ENCODE measurements at places on chromosomes 2 and 18. TPM values are rescaled to one million over a fixed set of nuclear protein-coding genes. Genes with fewer than 3 reads are reported as not detected.

DNA sequence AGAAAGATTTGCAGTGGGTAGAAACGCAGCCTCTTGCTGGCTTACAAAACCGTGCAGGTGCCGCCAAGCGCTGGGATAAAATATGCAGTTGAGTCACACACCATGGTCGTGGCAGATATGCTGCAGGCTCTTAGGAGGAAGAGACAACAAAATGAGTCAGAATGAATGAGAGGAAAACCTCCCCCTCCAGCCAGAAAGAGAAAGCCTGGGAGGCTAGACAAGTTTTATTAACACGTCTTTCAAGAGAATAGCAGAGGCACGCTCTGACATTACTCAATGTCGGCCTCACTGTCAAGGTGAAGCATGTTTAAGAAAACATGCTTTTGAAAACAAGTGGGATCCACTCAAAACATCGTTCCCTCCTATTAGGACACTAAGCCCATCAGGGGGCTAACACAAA lies 37.1 kb upstream of the ZCCHC2 start:
- DNase-seq = no peak

GRCh38 chr2:9178110-9178903 lies 28.3 kb upstream of the ASAP2 start:
- DNase-seq = no peak

DNA sequence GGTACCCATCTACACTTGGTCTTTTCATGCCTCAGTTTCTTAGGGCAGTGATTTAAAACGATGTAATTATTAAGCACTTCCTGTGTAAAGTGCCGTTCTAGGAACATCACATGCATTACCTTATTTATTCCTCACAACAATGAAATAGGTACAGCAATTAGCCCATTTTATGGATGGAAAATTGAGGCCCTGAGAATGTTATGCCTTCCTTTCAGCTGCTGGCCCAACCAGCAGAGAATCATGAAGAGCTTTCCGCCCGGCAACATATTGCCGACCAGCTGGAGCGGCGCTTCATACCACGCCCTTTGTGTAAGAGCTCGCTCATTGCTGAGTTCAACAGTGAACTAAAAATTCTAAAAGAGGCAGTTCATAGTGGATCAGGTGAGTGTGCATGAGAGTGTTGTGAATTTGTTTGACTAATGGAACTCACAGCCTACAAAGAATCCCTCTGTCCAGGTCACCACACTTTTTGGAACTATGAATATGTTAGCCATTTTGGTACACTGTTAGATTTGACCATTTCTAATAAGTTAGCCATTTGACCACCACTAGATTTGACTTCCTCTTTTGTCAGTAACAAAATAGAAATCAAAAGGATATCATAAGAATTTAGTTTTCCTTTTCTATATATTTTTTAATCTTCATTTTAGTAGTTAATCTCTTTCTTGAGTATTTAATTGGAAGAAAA lies 25.6 kb upstream of the RPE start:
- DNase-seq = no peak

- DNase-seq = no peak
Measured at GRCh38 chr2:6657136-6657535, 208.6 kb downstream of the CMPK2 start.

DNA sequence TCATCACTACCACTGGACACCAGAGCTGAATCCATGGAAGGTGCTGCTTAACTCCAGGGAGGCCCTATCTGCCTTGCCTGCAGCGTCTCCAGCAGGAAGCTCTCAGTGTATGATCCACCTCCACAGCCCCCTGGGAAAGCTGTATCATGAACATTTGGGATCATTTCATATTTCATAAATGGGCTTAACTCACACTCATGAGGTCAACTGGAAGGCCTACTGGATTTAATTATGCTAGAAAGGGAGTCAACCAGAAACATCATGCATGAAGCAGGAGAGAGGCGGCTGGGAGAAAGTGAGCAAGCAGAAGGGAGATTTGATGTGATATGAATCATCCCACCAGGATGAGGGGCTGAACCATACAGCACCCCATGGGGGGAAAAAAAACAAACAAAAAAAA lies 537.7 kb downstream of the TNS1 start:
- no peak for DNase-seq

- no peak for DNase-seq
Measured at GRCh38 chr2:28695245-28695647, 56.4 kb upstream of the PPP1CB start.

DNA sequence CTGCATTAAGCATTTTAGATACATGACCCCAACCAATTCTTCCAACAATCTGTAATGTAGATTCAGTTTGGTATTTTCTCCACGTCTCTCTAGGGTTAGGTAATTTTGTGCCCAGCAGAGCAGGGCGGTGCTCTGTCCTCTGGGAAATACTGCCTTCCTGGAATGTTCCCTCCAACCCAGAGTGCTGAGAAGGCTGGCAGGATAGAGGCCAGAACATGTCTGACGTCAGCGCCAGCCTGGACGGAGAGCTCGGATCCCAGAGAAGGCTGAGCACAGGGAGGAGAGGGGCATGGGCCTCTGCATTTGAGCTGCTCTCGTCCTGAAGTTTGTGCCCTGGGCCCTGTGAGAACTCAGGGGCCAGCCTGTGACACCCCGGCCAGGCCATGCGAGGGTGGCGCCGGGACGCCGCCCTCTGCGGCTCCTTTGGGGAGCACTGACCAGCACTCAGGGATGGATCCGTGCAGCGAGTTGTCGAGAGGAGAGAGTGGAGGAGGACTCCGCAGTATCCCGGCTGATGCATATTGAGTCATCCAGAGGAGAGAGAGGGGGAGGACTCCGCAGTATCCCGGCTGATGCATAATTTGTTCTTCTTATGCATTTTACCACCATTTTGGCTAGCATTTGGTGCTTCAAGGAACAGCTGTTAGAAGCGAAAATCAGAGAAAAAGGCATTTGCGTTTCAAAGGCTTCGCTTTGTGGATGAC lies 80.0 kb upstream of the PXDN start:
- no peak for DNase-seq

DNA sequence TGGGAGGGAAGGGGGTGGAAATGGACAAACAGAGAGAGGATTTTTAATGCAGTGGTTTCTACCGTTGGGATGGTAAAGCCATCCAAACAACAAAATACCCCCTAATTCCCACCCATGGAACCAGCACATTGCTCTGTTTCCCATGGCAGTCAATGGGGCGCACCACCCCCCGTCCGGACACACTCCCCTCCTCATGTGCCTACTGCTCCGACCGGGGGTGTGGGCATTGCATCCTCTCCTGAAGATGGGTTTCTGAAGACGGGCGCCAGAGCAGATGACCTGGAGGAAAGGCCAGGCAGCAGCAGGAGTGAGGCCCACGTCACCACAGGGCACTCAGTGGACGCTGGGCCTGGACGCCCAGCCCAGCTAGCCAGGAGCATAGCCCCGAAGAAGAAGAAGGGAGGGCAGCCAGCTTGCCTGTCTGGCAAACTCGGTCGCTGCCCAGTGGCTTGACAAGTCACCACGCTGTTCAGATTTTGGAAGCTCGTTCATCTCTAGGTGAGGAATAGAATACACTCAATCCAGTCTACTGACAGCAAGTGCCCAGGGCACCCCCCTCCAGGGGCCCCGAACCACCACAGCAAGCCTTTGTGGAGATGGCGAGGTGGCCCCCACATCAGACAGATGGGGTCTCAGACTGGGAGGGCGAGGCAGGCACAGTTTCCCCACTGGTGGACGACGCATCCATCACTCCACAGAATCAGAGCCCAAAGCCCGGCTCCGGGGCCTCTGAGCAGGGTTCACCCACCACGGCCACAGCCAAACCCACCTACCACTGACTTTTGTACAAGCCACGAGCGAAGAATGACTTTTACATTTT lies 296.2 kb upstream of the SALL3 start:
- peak; percentile 50 for DNase-seq

- no peak for DNase-seq
Measured at GRCh38 chr2:133438026-133438425, 130.2 kb downstream of the NCKAP5 start.

DNA sequence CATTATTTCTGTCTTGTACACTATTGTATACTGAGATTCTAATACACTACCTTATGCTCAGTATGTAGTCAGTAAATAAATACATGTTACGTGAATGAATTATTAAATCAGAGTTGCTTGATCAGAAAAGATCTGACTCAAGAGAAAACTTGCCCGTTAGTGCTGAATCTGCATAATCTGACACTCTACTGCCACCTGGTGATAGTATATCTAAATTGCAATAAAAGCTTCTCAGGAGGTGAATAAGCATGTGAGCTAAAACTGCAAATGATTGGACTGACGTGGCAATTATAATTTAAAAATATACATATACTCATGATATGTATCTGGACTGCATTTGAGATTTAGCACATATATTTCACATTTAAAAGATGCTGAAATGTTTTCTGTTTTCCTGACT lies 70.4 kb downstream of the KIAA1328 start:
- no peak for DNase-seq

GRCh38 chr18:39802648-39803229 lies 2152.3 kb upstream of the PIK3C3 start:
- DNase-seq = no peak

GRCh38 chr2:113273027-113273551 lies 5.6 kb downstream of the PAX8 start:
- DNase-seq = no peak

GRCh38 chr2:161118722-161119121 lies 41.5 kb upstream of the TANK start:
- DNase-seq = no peak

GRCh38 chr2:108855194-108855593 lies 68.6 kb downstream of the CCDC138 start:
- DNase-seq = no peak

DNA sequence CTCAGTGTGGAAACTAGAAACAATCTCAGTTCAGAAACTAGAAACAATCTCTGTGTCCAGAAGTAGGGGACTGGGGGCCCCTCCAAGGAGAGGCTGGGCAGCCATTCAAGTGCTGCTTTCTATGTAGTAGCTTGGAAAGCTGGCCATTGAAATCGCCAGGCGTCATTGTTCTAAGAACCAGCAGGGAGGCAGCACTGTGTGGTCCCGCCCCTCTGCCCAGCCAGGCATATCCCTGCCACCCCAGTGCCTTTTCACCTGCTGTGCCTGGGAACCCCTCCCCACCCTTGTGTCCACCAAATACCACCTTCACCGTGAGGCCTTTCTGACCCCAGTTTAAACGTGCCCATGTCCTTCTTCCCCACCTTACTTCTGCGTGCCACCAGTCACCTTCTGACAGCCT lies 221.6 kb downstream of the GBX2 start:
- DNase-seq = peak; percentile 25

- peak; percentile 28 for DNase-seq
Measured at GRCh38 chr2:26458365-26459042, 19.4 kb downstream of the OTOF start.

DNA sequence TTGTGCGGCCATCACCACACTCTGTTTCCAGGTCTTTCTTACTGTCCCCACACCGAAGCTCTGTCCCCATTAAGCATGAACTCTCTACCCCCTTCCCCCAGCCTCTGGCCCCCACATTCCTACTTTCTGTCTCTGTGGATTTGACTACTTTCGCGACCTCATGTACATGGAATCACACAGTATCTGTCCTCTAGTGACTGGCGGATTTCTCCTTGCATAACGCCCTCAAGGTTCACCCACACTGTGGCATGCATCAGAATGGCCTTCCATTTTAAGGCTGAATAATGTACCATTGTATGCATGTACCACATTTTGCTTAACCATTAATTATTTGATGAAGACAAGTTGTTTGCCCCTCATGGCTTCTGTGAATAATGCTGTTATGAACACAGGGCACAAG lies 467.6 kb upstream of the HS6ST1 start:
- no peak for DNase-seq

DNA sequence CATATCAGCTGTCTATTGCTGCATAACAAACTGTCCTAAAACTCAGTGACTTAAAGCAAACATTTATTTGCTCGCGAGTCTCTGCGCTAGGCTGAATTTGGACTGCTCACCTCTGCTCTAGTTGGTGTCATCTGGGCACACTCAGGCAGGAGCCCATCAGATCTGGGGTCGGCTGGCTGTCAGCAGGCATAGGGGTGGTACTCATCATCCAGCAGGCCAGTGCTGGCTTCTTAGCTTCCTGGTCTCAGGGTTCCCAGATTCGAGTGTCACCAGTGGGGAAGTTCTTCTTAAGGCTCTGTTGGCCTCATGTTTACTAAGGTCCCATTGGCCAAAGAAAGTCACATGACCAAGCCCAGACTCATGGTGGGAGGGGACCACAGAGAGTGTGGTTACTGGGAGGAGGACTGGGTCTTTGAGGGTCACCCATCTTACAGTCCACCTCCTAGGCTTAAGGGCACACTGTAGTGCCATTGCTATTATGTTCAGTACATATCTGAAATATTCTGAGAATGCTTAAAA lies 71.6 kb upstream of the ATG16L1 start:
- DNase-seq = no peak

GRCh38 chr2:131588152-131588873 lies 60.6 kb downstream of the CCDC74A start:
- no peak for DNase-seq

- no peak for DNase-seq
Measured at GRCh38 chr2:162050513-162050961, 23.5 kb downstream of the DPP4 start.

DNA sequence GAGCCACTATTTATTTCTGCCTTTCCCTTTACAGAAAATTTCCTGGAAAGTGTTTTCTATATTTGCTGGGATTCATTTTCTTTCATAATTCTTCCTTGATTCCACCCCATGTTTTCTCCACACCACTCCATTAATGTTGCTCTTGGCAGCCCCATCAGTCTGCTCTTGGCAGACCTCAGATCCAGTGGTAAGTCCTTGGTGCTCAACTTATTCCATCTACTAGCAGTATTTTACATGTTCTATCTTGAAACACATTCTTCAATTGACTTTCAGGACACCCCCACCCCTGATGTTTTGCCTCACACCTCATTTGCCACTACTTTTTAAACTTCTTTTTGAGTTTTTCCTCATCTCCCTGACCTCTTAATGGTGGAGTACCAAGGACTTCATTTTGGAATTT lies 65.0 kb downstream of the HNMT start:
- no peak for DNase-seq

GRCh38 chr2:43083710-43084698 lies 142.4 kb downstream of the ZFP36L2 start:
- no peak for DNase-seq

GRCh38 chr2:62443886-62444285 lies 62.1 kb downstream of the TMEM17 start:
- no peak for DNase-seq

The GNLY gene
- total RNA-seq = 8.4 TPM

The BCL2L11 gene
- total RNA-seq = 13.8 TPM

The CRACDL gene
- total RNA-seq = 12.4 TPM

The PARD6G gene
- total RNA-seq = 11.2 TPM

The GULP1 gene
- total RNA-seq = 70.1 TPM

The GPBAR1 gene
- 0.94 TPM for total RNA-seq

The AMER3 gene
- total RNA-seq = not detected

Measured in sciatic nerve (tissue), 2 donors.